Aorta (tissue), 5 donors: ENCODE measurements at places on chromosomes 13 and 19. TPM values are rescaled to one million over a fixed set of nuclear protein-coding genes. Genes with fewer than 3 reads are reported as not detected.

Gene FOXO1
- total RNA-seq: 30.4 TPM

Gene GAMT
- total RNA-seq: 16.1 TPM

Gene FCHO1
- 2.9 TPM for total RNA-seq

Gene RAB3A
- total RNA-seq: 3.8 TPM

Gene CNN2
- total RNA-seq: 142 TPM

DNA sequence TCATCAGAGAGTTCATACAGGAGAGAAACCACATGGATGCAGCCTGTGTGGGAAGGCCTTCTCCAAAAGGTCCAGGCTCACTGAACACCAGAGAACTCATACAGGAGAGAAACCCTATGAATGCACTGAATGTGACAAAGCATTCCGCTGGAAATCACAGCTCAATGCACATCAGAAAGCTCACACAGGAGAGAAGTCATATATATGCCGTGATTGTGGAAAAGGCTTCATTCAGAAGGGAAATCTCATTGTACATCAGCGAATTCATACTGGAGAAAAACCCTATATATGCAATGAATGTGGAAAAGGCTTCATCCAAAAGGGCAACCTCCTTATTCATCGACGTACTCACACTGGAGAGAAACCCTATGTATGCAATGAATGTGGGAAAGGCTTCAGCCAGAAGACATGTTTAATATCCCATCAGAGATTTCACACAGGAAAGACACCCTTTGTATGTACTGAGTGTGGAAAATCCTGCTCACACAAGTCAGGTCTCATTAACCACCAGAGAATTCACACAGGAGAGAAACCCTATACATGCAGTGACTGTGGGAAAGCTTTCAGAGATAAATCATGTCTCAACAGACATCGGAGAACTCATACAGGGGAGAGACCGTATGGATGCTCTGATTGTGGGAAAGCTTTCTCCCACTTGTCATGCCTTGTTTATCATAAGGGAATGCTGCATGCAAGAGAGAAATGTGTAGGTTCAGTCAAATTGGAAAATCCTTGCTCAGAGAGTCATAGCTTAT is 17.7 kb downstream of the ZNF613 start:
- H3K36me3 ChIP-seq: peaks cover 35% of the 10 kb centered on the region
- H3K27me3 ChIP-seq: no peaks in the 10 kb centered on the region
- DNase-seq: no peak
- no peak overlapping the region for H3K27ac ChIP-seq
- H3K4me1 ChIP-seq: no peaks in the 10 kb centered on the region

GRCh38 chr13:108155185-108156106 is 59.9 kb downstream of the LIG4 start:
- H3K27me3 ChIP-seq: peaks cover 1% of the 10 kb centered on the region
- no peaks in the 10 kb centered on the region for H3K4me1 ChIP-seq
- H3K27ac ChIP-seq: no peak overlapping the region
- H3K4me3 ChIP-seq: no peak overlapping the region
- H3K36me3 ChIP-seq: no peaks in the 10 kb centered on the region
- DNase-seq: peak; percentile 46

DNA sequence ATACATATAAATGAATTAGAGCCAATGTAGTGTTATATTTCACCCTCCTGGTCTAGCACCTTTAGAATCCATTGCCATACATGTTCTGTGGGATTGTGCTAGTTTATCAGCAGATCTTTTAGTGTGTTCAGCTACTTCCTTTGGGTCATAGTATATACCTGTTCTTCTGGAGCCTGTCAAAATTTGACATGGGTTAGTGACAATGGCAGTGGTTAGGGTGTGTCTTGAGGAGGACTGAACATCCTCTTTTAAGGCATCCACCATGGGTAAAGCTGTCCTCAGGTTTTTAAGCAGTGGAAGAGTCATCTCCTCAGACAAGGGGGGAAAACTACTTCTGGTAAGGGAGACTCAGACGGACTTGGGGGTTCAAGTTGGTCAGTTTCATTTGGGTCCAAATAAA is 29.4 kb downstream of the DNAJC3 start:
- H3K4me1 ChIP-seq: no peaks in the 10 kb centered on the region
- H3K36me3 ChIP-seq: no peaks in the 10 kb centered on the region
- DNase-seq: no peak
- H3K4me3 ChIP-seq: no peak overlapping the region
- no peaks in the 10 kb centered on the region for H3K27me3 ChIP-seq
